ENCODE measurements at places on chromosomes 2 and 18.
A peak's percentile ranks its signal among the peaks of the same experiment; 100 is the strongest.

DNA sequence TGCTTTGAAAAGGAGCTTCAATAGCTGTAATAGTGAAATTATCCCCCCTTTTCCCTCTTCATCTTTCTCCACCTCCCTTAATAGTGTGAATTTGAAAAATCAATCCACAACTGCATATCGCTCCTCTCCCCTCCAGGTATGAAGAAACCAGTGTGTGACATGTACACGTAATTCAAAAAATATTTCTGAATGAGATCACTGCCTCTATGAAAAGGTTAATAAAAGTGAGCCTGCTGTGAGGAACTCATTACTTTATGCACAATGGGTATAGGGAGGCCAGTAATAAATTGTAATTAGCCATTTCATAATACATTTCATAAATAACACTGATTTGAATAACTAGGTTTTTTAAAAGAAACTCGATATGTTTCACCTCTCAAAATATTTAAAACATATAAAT lies 209.0 kb upstream of the KYNU start:
- DNase-seq = no peak

- DNase-seq = no peak
Observed at GRCh38 chr2:179260224-179260623, 4.4 kb downstream of the SESTD1 start.

DNA sequence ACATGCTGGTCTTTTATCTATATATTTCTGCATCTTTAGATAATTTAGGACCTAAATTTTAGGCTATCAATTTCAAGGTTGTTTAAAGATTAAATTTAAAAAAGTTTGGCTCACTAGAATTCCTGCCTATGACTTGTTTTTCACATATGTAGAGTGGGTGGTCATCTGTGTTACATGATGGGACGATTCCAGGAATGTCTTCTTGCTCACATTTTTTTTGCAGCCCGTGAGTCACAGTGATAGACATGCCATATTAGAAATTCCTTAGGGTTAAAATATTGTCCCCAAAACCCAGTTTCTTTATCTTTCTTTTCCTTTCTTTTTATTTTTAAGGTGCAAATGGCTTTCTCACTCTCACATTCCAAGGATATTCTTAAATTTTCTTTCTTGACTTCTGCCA lies 652.0 kb downstream of the PLCL1 start:
- no peak for DNase-seq

DNA sequence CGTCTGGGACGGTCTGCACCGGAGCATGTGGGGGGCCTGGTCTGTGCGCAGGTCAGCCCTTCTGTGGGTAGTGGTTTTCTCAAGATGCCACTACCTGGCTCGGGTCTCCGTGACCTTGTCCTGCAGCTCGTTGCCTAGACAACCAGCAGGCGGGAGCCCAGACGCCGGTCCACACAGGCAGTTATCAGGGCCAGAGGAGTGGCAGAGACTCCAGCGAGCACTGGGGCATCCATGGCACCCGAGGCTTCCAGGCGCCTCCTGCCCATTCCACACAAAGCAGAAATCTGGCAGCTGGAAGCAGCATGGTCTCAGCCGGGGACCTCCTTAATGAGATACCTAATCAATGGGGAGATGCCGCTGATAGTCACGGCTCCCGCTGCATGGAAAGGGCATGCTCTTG lies 156.1 kb downstream of the FAM210A start:
- DNase-seq = no peak

GRCh38 chr2:201600906-201601305 lies 42.4 kb downstream of the TMEM237 start:
- no peak for DNase-seq

GRCh38 chr2:203822240-203822639 lies 45.3 kb upstream of the CTLA4 start:
- no peak for DNase-seq

DNA sequence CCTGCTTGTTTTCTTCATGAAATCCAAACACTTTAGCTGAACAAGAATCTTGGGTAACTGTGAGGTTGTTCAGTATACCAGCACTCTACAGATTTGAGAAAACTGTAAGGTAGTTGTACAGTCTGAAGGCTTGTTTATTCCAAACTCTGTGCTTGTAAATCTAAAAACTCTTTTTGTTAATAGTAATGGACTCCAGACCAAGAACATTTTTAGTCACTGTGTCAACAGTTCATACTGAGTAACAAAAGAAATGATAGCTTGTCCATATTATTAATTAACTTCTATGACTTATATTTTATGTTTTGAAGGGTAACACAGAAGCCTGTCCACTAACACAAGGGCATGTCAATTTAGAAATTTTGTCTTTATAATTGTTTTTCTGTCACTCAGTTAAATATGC lies 72.2 kb upstream of the KYNU start:
- DNase-seq = no peak

- DNase-seq = peak; percentile 80
Observed at GRCh38 chr2:203811491-203812221, 55.9 kb upstream of the CTLA4 start.

DNA sequence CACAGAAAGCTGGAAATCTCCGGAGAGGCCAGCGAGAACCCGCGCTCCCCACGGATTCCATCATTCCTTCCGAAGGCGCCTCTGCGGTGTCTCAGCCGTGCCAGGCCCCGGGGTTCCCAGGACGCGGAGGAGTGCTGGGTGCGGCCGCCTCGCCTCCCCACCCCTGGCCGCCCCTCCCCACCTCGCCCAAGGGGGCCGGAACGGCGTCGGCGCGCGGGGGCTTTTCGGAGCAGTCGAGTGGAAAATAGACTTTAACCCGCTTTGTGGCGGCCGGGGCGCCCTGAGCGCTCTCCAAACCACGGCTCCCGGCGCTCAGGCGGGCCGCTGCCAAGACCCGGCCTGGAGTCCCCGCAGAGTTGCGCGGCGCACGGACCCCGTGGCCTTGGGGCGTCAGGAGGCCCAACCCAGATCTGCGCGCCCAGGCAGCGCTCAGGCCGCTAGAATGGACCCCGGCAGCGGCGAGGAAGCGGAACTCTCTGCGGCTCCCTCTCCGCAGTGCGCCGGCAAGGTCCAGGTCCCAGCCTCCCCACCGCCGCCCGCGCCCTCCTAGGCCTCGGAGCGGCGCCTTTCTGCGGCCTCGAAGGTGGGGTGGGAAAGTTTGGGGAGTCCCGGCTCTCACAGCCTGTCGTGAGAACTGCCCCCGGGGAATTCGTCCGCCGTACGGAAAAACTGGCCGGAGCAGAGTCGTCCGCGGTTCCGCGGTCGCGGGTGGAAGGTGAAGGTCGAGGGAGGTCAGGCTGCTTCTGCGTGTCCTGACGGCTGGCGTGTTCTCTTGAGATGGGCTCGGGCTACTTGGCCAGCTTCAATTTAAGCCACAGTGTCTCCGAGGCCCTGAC lies 1.2 kb upstream of the EMX1 start:
- peak; percentile 64 for DNase-seq

DNA sequence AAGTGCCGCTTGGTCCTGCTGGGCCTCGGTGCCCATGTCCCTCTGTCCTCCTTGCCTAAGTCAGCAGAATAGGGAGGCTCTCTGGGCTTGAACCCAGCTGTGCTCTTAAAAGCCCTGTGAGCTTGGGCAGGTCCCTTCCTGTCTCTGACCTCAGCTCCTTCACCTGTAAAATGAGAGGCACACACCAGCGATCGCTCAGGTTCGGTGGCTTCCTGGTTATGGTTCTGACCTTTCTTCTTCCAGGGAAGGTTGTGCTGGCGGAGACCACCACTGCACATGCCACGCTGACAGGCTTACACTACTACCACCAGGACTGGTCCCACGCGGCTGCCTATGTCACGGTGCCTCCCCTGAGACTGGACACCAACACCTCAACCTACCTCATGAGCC lies 36.1 kb upstream of the MAPRE3 start:
- DNase-seq = no peak

- no peak for DNase-seq
Observed at GRCh38 chr2:98558852-98559530, 49.3 kb downstream of the COA5 start.

GRCh38 chr2:189899101-189899500 lies 114.9 kb downstream of the PMS1 start:
- DNase-seq = no peak

GRCh38 chr2:43513216-43513615 lies 82.6 kb downstream of the THADA start:
- no peak for DNase-seq

- DNase-seq = no peak
Observed at GRCh38 chr2:160429248-160430000, 64.2 kb downstream of the RBMS1 start.

GRCh38 chr2:207768866-207769596 lies 675 bp downstream of the FZD5 start:
- peak; percentile 27 for DNase-seq

GRCh38 chr18:13745696-13746095 lies 19.2 kb downstream of the RNMT start:
- no peak for DNase-seq

DNA sequence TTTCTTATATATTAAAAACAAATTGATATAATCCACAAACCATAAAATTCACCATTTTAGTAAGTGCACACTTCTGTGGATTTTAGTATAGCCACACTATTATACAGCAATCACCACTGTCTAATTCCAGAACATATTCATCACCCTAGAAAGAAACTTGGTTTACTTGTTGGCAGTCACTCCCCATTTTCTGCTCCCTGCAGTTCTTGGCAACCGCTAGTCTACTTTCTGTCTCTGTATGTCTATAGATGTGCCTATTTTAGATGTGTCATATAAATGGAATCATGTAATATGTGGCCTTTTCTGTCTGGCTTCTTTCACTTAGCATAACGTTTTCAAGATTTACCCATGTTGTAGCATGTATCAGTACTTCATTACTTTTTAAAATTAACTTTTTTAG lies 5.7 kb downstream of the CKAP2L start:
- DNase-seq = no peak

DNA sequence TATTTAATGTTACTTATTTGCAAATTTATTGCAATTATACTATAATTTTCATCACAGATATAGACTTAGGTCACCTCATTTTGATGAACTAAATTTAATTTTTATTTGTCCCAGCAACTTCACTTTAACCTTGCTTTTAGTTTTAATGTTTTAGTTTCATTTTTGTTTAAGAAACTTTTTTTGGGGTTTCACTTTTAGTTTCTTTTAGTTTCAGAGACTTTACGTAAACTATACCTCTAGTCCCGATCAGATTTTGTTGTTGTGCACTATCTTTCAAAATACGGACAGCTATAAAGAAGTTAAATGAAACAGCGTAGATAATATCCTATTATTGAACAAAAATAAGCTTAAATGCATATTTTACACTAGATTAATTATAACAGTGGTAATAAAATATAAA lies 460.5 kb downstream of the ERBB4 start:
- no peak for DNase-seq

DNA sequence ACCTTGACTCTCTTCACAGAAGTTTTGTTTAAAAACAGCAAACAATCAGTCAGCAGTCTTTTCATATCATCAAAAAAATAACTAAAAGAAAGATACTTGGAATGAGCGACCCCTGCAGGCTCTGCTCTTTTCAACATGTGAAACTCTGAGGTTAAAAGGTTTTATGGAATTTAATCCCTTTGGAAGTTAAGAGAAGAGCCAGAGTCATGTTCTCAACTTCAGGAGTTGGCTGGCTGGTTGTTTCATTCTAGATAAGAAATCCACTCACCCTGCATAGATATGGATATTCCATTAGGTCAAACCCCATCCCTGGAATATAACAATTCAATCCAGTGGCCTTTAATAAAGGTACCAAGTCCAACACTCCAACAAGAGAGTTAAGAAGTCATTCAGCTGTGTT lies 115.6 kb upstream of the RMDN2 start:
- no peak for DNase-seq

DNA sequence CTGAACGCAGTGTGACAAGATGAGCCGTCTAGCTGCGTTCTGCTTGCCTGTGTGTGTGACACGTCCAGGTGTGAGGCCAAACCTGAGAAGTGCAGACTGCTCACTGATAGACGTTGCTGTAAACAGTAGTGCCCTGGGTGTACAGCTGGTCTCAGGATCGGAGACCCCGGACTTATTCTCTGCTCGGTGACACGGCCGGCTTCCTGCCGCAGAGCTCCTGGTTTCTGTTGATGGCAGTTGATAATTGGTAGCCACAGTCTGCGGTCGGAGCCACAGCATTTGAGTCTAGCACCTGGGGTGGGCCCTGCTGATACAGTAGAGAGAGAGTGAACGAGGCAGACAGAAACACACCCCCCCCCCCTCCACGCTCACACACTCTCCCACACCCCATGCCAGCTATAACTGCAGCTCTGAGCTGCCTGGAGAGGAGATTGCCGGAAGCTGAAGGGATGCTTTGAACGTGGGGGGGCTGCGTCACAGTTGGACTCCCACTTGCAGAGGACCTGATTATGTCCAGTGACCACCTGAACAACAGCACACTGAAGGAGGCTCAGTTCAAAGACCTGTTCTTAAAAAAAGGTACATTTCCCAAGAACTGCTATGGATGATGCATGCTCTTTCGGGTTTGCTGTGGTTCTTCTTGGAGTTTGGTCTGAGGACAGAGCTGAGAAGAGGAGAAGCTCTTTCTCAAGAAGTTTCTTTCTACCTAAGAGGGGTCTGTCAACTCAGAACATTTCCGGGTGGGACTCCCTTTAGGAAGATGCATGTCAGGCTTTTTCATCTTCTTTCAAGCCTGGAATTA lies 114.0 kb downstream of the FAM210A start:
- DNase-seq = peak; percentile 75

DNA sequence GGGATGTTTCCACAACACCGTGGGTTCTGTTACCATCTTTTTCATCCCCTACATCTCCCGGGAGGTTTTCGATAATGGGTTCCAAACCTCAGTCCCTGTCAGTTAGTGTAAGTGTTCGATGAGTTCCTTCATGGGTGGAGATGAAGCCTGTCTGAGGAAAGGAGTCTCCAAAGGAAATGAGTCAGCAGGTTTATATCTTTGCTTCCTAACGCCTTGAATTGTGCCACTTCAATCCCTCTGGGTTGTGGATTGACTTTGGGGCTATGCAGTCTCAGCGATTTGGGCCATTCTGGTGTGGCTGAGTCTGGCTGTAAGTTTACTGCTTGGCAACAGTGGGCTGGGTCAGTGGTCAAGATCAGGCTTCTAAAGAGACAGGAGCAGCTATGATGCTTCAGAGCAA lies 1.2 kb downstream of the SERPINB5 start:
- DNase-seq = no peak

- DNase-seq = no peak
Observed at GRCh38 chr2:138814123-138814898, 34.1 kb upstream of the NXPH2 start.

GRCh38 chr2:109511168-109511567 lies 102.6 kb downstream of the SEPTIN10 start:
- no peak for DNase-seq

DNA sequence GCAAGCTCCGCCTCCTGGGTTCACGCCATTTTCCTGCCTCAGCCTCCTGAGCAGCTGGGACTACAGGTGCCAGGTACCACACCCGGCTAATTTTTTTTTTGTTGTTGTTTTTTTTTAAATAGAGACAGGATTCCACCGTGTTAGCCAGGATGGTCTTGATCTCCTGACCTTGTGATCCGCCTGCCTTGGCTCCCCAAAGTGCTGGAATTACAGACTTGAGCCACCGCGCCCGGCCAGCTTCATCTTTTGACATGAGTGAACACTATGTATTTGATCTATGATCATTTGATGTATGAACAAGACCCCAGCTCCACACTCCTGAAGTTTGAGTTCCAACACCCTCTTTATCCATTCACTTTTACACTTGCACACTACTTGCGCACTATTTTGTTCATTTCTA lies 43.4 kb upstream of the LPIN2 start:
- no peak for DNase-seq

All from stimulated activated CD4-positive, alpha-beta T cell treated with anti-CD3 and anti-CD28 coated beads, Interleukin-2, amount 100 ng/mL, for 24 hours (primary cell).